ENCODE measurements at places on chromosomes 3 and 15.

- no peak for DNase-seq
Measured at GRCh38 chr3:151307131-151307530, 9.5 kb downstream of the GPR87 start.

DNA sequence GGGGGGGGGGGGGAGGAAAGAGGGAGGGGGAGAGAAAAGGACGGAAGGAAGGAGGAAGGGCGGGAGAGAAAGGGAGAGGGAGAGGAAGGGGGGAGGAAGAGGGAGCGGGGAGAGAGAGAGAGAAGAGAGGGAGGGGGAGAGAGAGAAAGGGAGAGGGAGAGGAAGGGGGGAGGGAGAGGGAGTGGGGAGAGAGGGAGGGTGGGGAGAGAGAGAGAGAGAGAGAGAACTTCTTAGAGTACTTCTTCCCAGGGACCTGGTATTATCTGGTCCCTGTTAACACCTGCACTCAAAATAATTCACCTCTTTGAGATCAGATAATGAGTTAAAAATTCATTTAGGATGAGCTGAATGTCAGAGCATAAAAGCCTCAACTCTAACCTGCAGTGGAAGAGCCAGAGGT is 1.1 kb downstream of the SEC13 start:
- DNase-seq: no peak

GRCh38 chr3:102478160-102478559 is 43.3 kb downstream of the ZPLD1 start:
- DNase-seq: no peak

GRCh38 chr3:194080913-194081800 is 54.8 kb upstream of the HES1 start:
- no peak for DNase-seq

DNA sequence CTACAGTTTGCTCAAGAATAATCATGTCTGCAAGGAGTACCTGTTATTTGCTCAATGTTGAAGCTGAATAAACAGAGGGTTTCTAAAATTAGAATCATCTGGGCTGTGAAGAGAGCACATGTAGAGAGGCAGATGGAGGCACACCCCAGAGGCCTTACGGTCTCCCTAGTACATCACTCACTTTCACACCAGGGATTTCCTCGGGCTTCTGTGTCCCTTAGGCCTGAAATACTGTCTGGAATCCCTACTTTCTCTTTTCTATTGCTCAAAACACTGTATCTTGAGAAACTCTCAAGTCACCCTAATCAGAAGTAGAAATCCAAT is 473.7 kb upstream of the ROBO2 start:
- DNase-seq: no peak

DNA sequence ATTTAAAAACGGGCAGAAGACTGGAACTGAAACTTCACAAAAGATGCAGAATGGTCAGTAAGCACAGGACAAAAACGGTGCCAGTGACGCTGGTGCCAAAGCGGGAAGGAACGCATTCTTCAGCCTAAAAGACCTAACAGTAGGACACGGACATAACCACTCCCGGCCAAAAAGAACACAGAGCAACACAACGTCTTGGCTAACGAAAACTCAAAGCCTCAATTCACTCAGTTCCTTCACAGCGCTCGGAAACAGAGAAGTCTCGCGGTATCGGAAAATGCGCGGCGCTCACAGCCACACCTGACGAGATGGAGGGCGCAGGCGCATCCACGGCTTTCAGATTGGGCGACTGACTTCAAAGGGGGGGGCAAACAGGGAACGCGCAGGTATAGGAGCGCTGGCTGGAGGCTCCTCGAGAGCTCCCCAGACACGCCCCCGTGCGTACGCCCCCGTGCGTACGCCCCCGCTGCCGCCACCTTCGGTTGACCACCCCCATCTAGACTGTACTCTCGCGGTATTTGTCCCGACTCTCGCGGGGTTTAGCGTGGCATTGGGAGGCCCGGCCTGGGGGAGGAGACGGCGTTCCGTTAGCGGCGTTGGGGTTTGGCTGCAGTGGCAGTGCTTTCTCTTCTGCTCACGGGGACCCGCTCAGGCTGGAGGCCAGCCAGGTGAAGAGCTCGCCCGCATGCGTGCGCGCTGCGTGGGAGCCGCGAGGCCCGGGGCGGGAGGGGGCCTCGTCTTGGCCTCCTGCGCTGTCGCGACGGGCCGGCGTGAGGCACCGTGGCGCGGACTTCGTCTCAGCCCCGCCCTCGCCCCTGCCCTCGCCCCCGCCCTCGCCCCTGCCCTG is at the start of gene NKTR:
Gene NKTR, plus strand, starts transcription at position 576 of the 847 bp plus-strand sequence. CDS start 321 bp downstream, outside the sequence.
- peak; percentile 98 for DNase-seq

- DNase-seq: no peak
Measured at GRCh38 chr15:99122831-99123712, 18.2 kb downstream of the SYNM start.

DNA sequence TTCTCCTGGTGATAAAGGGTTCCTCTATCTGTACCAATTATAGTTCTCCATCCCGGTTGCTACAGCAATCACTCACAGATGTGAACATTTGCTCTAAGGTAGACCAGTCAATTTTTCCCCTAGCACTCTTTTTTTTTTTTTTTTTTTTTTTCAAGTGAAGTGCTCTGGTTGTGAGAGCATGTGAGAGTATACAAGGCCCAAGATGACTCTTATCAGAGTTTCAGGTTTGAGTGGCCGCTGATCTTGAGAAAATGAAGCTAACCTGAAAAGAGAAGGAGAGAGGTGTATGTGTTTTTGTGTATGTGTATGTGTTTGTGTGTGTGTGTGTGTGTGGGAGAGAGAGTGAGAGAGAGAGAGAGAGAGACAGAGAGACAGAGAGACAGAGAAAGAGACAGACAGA is 44.4 kb upstream of the OTOL1 start:
- no peak for DNase-seq

- no peak for DNase-seq
Measured at GRCh38 chr3:121759541-121760202, 10.1 kb upstream of the GOLGB1 start.

DNA sequence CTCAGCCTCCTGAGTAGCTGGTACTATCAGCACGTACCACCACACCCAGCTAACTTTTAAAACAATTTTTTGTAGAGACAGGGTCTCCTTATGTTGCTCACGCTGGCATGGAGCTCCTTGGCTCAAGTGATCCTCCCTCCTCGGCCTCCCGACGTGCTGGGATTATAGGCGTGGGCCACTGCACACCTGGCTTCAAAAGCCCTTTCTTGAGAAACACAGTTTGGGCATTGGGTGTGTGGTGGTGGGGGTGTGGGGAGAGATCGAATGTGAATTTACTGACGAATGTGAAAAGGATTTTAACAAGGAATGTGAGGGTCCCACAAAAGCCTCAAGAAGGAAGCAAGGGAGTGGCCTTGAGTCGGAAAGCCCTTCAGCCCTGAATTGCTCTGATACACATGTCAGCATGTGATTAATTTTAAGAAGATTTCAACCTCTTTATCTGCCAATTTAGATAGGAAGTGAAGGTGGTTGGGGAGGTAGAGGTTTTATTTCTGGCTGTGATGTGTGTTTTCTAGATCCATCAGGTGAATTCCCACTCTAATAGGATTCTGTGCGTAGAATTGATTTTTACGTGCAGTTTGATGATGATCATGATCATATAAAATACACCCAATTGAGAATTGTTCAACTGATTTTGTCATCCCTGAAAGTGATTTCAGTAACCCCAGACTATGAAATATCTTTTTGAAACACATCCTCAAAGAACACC is 1.1 kb downstream of the CCR4 start:
- DNase-seq: no peak

- DNase-seq: no peak
Measured at GRCh38 chr3:46206282-46207015, 1.7 kb downstream of the CCR1 start.

DNA sequence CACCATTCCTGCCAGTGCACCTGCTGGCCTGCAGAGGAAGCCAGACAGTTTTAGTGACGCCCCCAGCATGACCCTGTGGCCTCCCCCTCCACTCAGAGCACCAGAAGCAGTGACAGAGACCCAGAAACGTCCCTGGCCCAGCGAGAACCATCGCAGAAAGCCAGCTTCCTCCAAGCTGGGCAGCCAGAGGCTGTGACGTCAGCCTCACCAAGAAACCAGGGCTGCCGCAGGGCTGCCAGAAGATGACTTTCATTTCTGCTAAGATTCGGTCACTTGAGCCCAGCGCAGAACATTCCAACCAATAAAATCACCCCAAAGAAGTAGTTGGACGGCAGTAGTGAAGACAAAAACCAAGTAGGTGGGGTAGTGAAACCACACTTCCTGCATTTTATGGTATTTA is 29.6 kb upstream of the RPL32 start:
- DNase-seq: no peak

DNA sequence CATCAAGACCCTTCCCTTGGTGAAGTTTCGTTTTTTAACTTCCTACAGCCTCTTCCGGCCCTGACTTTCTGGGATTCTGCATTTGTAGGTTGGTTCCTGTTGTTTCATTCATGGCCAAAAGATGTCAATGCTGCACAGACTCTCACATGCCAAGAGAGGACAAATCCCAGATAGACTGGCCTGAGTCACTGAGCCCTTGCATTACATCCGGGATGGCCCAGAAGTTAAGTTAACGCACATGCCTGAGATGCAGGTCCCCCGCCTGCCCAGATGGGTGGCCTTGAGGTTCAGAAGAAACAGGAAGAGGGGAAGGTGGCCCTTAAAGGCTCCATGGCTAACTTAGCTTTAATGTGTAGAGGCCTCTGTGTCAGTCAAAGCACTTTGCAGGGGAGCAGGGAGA is 51.6 kb upstream of the SRGAP3 start:
- DNase-seq: no peak

DNA sequence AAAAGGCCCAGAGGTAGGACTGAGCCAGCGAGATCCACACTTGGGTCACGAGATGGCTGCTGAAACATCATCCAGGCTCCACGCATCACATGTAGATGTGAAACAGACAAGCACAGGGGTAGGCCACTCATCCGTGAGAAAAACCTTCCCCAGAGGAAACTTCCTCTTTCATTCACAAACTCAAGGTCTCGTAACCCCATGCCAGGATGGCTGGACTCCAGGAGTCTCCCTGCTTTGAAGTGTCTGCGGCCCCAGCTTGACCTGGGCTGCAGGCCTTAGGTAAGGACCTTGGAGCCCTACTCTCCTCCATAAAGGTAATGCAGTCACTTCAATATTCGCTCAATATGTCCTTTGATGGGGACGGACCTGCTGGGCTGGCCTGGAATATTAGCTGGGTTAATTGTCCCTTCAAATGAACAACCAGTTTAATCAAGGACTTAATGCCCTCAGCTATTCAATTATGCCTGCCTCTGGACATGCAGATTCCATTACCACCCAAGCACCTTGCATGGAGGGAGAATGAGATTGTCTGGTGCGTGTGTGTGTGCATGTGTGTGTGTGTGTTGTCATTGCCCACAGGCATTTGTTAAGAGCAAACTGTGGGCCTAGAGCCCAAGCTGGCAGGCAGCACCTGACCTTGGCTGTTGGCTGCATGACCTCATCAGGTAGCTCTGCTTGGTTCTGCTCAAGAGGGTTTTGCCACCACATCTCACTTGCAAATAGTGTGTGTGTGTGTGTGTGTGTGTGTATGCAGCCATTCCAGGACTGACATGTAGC is 186.9 kb upstream of the TLE3 start:
- no peak for DNase-seq

GRCh38 chr3:1275495-1275894 is 182.7 kb downstream of the CNTN6 start:
- no peak for DNase-seq

- no peak for DNase-seq
Measured at GRCh38 chr15:63238796-63239195, 38.6 kb upstream of the APH1B start.

- no peak for DNase-seq
Measured at GRCh38 chr3:169390741-169391305, 272.7 kb downstream of the MECOM start.

DNA sequence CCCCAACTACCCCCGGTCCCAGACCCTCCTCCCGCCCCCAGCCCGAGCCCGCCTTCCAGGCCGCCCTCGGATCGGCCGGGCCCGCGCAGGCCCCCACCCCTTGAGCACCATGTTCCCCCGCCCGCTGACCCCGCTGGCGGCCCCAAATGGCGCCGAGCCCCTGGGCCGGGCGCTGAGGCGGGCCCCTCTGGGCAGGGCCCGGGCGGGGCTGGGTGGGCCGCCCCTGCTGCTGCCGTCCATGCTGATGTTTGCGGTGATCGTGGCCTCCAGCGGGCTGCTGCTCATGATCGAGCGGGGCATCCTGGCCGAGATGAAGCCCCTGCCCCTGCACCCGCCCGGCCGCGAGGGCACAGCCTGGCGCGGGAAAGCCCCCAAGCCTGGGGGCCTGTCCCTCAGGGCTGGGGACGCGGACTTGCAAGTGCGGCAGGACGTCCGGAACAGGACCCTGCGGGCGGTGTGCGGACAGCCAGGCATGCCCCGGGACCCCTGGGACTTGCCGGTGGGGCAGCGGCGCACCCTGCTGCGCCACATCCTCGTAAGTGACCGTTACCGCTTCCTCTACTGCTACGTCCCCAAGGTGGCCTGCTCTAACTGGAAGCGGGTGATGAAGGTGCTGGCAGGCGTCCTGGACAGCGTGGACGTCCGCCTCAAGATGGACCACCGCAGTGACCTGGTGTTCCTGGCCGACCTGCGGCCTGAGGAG is 472 bp downstream of the CHST14 start:
- DNase-seq: no peak

DNA sequence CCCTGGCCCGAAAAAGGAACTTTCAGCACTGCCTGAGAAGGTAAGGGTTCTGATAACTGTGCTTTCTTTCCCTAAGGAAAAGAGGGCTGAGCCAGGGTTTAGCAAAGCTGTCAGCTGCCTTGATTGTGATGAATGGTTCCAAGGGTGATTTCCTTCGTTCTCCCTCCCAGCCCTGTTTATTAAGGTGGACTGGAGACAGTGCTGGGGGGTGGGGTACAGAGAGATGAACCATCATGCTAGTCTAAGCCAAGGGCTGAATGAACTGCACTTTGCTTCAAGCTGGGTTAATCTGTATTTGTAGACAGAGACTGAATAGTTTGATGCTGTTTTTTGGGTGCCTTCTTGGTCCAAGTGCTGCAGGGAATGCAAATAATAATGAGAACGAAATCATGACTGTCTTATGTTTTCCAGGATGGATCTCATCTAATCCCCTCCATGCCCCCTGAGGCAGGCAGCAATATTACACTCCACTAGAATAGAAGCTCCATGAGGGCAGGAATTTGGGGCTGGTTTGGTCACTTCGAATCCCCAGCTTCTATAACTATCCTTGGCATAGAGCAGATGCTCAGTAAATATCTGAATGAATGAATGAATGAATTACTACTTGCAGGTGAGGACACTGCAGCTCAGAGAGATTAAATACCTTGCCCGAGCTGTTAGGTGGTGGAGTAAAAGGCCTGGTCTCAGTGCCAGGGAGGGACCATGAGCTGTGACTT is 10.9 kb downstream of the PXYLP1 start:
- DNase-seq: no peak

GRCh38 chr3:154111365-154111935 is 9.7 kb upstream of the ARHGEF26 start:
- no peak for DNase-seq

GRCh38 chr15:78034495-78035191 is 42.9 kb downstream of the TBC1D2B start:
- peak; percentile 67 for DNase-seq

Data from activated T-helper 1 cell treated with anti-CD3 and anti-CD28 coated beads, Interleukin-2, amount 50 U/mL, for 16 hours (primary cell).